ENCODE measurements at places on chromosomes 11 and 22.

- DNase-seq: no peak
Measured at GRCh38 chr22:31229402-31230079, 17.4 kb downstream of the LIMK2 start.

DNA sequence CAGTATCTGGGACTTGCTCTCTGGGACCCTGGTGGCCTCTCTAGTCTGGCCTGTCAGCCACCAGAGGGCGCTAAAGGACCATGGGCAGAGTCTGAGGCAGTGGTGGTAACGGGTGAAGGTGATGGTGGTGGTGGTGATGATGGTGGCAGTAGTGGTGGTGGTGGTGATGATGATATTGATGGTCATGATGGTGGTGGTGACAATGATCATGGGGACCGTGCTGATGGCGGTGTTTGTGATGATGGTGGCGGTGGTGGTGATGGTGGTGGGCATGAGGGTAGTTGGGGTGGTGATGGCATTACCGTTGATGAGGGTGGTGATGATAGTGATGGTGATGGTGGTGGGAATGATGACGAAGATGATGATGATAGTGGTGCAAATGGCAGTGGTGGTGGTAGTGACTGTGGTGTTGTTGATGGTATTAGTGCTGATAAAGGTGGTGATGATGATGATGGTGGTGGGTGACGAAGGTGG, 16.0 kb downstream of the TRPM5 start:
- DNase-seq: peak; percentile 79

- DNase-seq: no peak
Measured at GRCh38 chr11:90476442-90477007, 253.7 kb upstream of the CHORDC1 start.

DNA sequence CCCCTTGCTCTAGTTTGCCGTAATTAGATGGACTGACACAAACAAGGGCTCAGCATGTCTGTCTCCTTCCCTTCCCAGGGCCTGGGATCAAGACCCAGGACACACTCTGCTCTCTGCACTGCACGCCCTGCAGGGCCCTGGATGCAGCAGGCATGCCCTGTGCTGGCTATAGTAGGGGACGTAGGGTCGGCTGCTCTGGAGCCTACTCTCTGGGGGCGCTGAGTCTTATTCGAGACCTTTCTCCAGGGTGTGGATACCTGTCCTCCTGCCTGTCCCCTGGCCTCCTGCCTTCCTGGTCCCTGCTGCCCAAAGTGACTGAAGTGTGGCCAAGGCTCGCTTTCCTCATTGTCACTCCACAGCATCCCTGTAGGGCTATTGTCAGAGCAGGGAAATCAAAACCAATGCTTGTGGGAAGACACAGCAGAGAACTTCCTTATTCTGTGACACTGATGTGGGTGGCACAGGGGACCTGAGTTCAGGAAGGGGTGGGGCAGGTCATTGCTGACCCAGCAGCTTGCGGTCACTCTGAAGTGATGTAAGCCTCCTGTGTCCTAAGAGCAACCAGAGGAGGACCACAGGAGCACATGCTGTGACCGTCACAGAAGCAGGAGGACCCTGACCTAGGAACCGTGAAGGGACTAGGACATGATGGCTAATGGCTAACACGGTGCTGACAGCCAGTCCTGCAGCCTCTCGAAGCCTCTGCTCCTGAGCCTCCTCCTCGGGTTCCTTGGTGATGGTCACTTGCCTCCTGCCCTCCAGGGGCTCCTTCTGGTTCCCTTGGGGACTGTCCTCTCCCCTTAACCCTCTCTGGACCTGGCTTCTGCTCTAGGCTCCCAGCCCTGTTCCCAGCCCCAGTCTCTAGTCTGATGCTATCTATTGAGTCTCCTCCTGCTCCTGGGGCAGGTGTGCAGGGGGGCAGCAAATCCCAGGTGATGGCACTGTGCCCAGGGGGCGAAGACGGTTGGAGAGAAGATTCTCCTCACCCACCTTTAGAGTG, 10.3 kb downstream of the APOBEC3A start:
- DNase-seq: no peak

DNA sequence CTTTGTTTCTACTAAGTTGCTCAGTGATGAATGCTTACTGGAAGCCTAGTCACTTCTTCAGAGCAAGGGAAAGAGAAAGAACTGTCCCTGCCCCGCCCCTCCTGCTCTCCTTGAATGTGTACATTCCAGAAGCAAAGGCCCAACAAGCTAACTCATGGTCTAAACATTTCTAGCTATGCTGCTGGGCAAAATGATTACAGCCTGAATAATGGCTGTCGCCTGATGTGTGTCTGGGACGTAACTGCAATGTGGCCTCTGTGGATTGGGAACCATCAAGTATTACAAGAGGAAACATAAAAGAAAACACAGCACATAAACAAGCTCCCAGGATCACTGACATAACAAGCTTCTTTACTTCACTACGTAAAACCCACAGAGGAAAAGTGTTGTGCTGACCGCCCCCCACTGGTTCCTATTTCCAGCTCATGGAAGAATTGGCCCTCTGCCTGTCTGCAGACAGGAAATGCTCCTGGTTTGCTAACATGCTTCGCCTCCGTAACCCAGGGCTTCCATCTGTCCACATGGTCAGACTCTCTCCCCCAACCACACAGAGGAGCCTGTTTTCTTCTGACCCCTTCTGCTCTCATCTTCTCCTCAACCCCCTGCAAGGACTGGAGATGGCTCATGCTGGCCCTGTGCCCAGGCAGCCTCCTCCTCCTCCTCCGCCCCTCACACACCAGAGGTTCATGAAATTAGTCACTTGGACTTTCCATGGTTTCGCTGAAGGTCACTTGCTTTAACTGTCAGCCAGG, 187.2 kb downstream of the MAML2 start:
- no peak for DNase-seq

- DNase-seq: no peak
Measured at GRCh38 chr11:61131186-61131585, 28.9 kb downstream of the CD5 start.

Measured in T-helper 17 cell (primary cell).